ENCODE measurements at places on chromosomes 13 and 19.

- no peak for DNase-seq
Measured at GRCh38 chr19:1046836-1047695, 7.2 kb downstream of the ABCA7 start.

GRCh38 chr13:79990048-79990447, 350.9 kb downstream of the SPRY2 start:
- DNase-seq = no peak

DNA sequence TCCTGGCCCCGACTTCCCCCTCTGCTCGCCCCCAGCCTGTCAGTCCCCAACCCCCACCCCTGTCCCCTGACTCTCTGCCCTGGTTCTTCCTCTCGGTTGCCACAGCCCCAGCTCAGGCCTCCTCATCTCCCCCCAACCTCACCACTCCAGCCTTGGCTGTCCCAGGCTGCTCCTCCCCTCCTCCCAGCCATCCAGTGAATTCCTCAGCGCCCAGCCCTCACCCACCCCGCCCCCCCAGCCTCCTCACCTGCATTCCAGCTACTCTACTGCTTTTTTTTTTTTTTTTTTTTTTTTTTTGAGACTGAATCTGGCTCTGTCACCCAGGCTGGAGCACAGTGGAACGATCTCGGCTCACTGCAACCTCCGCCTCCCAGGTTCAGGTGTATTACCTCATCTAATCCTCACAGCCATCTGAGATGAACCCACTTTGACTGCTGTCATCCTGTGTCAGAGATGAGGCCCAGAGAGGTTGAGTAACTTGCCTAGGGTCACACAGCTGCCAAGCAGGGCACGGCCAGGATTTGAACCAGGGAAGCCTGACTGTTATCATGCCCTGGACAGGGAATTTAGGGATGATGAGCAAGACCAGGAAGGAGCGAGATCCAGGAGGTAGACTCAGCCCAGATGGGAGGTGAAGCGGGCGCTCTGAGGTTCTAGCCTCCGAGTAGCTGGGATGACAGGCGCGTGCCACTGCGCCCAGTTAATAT, 2.6 kb downstream of the SULT2B1 start:
- DNase-seq = no peak

GRCh38 chr19:12802267-12803106, 618 bp downstream of the THSD8 start:
- peak; percentile 32 for DNase-seq

GRCh38 chr19:1004803-1005664, 4.8 kb downstream of the GRIN3B start:
- DNase-seq = no peak

- DNase-seq = no peak
Measured at GRCh38 chr13:50085063-50085462, 69.8 kb downstream of the KCNRG start.

DNA sequence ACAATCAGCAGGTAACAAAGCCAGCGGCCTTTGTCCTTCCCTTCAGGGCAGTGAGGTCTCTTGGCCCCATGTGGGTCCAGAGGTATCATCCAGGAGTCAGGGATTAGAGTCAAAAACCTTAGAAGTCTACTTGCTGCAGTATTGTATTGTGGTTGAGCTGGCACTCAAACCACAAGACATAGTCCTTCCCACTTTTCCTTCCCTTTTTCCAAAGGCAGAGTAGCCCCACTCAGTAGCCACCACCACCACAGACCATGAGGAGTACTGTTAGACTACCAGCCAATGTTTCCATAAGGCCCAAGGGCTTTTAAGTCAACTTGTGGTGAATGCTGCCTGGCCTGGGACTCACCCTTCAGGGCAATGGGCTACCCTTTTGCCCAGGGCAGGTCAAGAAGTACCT, 27.1 kb upstream of the CCNA1 start:
- DNase-seq = no peak
